ENCODE measurements at places on chromosomes 4 and X.
A peak's percentile ranks its signal among the peaks of the same experiment; 100 is the strongest.

DNA sequence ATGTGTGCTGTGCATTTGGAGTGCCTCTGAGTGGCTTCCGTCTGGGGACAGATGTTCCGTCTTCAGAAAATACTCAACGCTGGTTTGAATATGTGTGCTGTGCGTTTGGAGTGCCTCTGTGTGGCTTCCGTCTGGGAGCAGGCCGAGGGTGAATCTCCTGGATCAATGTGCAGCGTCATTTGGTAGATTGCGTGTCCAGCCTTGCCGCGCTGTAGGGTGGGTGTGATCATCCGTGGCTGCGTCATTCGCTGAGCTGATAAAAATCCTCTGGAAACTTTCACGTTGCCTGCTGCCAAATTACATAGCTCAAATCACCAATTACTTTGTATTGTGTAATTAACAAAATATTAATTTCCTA is 12.1 kb downstream of the UVSSA start:
- DNase-seq = no peak

DNA sequence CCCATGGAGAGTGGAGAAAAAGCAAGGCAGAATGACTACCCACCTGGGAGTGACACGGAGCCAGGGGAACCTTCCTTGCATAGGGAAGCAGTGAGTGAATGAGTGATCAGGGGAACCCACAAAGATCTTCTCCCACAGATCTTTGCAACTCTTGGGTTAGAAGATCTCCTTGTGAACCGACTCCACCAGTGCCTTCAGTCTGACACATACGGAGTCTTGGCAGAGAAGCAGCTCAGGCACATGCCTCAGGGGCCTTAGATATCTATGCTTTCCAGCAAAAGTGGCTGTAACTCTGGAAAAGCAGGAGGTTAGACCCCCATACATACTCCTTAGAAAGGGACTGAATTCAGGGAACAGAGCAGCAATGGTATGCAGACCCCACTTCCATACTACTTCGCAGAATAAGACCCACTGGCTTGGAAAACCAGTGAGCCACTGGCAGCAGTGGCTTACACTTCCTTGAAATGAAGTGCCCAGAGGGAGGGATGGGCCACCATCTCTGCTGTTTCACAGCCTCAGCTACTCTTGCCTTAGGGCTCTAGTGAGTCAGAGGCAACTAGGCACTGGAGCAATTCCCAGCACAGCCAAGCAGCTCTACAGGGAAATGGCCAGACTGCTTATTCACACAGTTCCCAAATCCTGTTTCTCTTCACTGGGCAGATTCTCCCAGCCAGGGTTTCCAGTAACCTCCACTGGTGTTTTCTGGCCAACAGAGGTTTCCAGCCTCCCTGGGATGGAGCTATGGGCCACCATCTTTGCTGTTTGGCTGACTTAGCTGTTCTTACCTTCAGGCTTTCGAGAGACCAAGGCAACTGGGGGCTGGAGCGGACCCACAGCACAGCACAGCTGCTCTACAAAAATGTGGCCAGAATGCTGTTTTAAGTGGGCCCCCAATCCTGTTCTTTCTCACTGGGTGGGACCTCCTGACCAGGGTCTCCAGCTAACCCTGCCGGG is 82.8 kb upstream of the TCEAL2 start:
- DNase-seq = no peak

GRCh38 chr4:28481565-28481964 is 1620.9 kb downstream of the STIM2 start:
- no peak for DNase-seq

- no peak for DNase-seq
Observed at GRCh38 chr4:98470831-98471230, 187.6 kb downstream of the TSPAN5 start.

DNA sequence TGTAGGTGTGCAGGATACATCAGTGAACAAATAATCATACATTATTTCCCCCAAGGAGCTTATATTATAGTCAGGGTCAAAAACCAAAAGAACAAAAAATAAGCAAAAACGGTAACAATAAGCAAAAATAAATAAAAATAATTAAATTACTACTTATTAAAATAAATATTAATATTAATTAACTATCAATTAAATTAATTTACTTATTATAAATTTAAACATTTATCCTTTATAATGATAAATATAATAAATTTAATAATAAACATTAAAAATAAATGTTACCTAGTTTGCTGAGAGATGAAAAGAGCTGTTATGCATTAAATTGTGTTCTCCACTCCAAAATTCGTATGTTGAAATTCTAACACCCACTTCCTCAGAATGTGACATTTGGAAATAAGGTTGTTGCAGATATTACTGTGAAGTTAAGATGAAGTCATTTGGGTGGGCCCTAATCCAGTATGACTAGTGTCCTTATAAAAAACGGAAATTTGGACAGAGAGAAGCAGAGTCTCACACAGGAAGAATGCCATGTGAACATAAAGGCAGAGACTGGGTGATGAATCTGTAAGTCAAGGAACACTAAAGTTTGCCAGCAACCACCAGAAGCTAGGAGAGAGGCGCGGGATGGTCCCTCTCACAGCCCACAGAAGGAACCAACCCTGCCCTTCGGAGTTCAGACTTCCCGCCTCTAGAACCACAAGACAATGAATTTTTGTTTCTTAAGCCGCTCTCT is 67.2 kb upstream of the IBSP start:
- no peak for DNase-seq

DNA sequence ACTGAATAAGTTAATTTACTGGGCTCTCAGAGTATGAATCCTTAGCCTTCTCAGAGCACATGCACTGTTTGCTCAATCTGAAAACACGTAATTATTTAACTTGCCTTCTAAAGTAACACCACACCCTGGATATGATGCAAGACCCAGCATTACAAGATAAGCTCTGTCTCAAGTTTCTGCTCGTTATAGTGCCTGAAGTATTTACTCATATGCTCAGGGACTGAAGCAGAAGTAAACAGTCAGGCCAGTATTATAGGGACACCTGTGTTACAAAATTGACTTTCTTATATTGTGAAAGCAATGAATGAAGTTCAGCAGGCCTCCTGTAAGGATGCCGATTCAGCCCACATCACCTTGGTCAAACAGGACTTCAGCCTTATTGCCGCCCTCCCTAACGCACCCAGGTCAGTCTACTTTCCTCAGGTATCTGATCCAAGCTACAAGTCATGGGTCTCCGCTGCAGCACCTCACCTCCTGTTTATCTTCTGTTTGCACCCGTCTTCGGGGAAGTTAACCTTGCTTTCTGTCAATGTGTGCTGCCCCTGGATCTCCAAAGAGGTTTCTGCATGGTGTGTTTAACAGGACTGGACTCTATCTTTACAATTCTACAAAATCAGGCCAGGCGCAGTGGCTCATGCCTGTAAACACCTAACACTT is 42.8 kb upstream of the KLF3 start:
- no peak for DNase-seq

GRCh38 chrX:47285836-47286320 is 53.1 kb downstream of the USP11 start:
- no peak for DNase-seq

GRCh38 chrX:5474282-5474681 is 754.4 kb downstream of the NLGN4X start:
- no peak for DNase-seq

- peak; percentile 3 for DNase-seq
Observed at GRCh38 chr4:45438047-45438446, 685.8 kb downstream of the GABRG1 start.

GRCh38 chr4:99945718-99946355 is 581 bp downstream of the DNAJB14 start:
- peak; percentile 18 for DNase-seq

DNA sequence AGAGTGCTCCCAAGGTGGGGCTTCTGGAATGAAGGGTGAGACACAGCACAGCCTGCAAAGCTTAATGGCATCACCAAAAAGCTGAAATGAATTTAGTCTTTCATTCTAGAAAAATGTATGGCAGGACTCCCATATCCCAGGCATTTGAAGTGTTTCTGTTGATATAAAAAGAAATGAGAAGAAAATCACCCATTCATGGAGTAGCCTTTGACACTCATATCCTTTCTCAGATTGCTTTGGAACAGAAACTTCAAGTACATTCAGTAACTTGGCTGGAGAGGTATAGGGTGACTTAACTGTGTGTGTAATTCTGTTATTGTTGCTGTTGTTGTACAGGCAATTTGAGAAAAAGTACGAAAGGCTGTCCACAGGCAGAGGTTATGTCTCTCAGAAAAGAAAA is 35.3 kb downstream of the C4orf54 start:
- DNase-seq = no peak

GRCh38 chr4:48212165-48212564 is 57.5 kb downstream of the TEC start:
- no peak for DNase-seq

DNA sequence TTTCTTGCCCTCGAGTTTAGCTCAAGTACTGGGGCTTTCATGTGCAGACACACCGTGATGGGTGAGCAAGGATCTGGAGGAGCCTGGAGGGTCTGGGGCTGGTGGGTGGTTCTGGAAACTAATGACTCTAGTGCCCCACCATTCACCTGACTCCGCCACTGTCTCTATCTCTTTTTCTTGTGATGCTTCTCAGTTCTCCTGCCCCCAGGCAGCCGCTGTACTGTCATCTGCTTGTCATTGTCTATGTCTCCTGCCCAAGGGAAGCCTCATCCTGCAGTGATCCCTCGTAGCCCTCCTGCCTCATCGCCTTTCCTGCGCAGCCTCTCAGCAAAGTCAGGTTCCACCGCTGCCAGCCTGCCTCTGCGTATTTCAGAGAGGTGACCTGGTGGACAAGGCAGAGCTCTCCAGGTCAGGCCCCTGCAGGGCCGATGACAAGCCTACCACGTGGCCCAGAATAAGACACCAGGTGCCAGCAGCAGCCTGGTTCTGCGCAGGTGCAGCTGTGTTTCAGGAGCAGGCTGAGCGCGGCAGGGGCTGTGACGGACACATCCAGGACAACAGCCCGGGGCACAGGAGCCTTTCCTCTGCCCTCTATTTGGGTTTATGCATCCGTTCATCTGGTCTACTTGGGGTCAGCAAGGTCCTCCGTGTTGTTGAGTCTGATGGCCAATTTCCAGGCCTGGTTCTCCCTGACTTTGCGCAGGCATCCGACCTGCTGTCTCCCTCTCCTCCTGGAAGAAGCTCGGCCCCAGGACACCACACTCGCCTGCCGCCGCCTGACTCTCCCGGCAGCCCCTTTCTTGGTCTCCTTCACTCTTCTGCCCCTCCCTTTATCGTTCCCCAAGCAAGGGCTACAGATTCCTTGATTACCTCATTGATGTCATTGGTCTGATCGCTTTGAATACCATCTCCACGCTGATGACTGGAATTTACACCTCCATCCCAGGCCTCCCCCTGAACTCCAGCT is 30.9 kb upstream of the CDKN2AIP start:
- DNase-seq = no peak

DNA sequence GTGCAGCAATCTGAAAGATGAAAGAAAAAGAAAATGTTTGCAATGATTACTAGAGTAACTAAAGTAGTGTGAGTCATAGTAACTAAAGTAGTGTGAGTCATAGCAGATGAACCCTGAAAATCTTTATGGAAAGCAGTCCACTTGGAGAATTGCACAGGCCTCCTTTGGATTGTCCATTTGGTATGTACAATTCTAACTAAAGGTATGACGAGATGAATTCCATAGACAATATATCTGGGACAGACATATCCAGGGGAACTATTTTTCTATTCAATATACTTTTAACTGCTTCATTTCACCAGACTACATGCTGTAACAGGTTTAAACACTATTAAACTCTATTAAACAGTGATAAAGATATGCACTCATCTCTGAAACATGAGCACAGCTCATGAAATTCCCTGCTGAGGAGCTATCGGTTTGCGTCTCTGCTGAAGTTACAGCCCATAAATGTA is 798.7 kb downstream of the PCDH7 start:
- DNase-seq = peak; percentile 84

DNA sequence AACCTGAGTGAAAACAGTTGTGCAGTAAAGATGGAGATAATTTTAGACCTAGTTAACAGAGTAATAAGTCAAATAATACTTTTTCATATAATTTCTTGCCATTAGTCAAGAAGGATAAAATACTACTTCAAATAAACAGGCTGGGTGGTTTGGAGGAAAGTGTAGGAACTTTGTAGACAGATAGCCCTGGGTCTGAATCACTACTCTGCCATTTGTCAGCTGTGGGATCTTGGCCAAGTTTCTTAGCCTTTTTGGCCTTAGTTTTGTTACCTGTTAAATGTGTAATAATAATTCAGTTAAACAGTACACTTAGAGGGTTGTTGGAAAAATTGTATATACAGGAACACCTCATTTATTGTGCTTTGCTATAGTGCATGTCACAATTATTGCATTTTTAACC is 163.7 kb downstream of the NPNT start:
- no peak for DNase-seq

DNA sequence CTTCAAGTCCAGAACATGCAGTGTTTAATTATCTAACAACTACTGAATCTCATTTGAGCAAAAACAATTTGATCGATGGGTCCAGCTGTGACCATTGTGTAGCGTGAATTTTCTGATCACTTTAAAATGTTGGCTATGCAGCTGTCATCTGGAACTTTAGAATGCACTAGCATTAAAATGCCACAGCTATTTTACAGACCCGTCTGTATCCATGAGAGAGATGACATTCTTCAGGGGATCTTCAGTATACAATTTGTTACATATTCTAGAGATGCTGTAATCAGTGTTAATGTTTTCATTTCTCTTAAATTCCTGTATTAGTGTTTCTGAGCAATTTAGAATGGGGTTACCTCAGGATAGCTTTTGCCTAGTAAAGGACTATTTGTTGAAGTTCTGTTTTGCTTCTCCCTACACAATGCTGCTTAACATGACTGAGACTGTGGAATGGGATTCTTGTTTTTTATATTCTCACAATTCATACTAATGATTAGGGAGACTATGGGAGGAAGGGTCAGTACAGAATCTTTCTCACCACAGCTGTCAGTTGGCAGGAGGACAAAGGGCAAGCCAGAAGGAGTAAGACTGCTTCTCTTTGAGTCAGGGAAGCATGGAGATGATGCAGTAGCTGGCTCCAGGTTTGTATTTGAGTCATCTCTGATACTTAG is 13.2 kb upstream of the CTSO start:
- DNase-seq = no peak

GRCh38 chrX:97030947-97031346 is 147.2 kb downstream of the RPA4 start:
- no peak for DNase-seq

DNA sequence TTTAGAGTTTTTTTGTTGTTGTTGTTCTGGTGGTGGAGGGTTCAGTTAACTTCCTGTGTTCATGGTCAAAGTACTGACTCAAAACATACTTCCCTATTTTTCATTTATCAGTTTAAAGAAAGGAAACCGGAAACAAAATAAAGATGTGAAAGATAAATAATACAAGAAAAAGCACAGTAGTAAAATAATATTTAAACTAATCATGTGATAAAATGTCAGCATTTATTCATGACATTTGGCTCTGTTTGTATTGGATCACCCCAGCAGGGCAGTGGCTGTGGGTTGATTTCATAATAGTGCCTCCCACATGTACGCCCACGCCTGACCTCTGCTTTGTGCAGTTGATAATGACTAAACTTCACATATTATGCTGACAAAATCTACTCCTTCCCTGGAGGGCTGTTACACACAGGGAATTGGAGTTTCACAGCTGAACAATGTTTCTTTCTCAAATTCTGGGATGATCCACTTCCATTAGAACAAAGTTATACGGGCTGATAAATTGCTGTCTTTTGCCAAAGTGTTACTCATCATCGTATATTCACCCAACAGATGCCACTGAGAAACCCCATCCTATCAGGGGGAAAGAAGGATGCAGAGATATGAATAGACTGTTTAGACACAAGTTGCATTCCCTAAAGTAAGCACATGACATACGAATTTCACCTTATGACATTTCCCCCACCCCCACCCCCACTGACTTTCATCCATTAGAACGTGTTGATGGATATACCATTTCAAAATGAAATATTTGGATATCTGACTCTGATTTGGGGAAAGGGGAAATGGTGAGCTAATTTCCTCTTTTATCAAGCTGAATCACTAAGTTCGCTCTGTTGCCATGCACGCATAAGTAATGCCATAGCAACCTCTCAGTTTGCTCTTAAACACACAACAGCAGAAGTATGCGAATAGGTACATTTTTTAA is 48.3 kb downstream of the AMELX start:
- peak; percentile 19 for DNase-seq
